ENCODE measurements at places on chromosomes 6 and 20.

GRCh38 chr6:55772730-55773129 lies 102.7 kb downstream of the BMP5 start:
- no peak for DNase-seq

- DNase-seq, result no peak
Observed at GRCh38 chr20:400454-401275, 7.4 kb upstream of the RBCK1 start.

DNA sequence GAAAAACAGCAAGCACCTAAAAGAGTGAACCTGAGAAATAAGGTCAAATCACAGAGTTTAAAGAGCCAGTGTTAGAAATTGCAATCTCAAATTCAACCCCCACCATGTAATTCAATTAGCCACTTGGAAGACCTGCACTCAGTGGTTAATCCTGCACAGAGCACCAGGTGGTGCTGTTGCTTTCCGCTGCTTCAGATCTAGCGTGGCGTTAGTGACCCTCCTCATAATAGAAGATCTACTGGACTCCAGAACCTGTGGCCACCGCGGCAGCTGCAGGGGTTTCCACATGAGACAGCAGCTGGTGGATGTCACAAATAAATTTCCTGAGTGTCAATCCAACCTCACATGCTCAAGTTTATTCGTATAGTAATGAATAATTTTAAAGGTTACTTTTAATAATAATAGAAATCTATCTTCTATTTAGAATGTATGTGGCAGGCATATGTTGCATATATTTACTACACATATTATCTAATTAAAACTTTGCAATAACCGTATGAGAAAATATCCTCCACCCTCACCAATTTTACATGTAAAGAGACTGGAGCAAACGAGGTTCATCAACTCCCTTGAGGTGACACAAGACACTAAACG lies 84.4 kb downstream of the SYNE1 start:
- peak; percentile 70 for DNase-seq

- no peak for DNase-seq
Observed at GRCh38 chr6:119294984-119295383, 54.6 kb downstream of the MAN1A1 start.

DNA sequence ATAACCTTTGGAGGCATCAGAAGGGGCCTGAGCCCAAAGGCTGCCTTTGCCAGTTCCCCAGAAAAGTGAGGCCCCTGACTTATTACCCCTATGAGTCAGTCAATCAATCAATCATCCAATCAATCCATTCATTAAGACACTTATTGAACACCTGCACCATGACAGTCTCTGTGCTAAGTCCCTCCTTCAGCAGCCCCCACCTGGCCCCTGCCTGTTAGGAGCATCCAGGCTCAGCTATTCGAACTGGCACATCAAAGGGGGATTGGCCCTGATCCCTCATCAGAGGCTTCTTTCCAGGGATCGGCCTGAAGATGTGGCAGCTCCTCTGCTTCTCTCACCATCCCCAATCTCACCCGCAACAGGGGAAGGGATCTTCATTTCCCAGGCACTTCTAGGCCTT lies 27.7 kb upstream of the VEGFA start:
- no peak for DNase-seq

GRCh38 chr20:36092398-36093024 lies 62.0 kb upstream of the EPB41L1 start:
- DNase-seq, result no peak

DNA sequence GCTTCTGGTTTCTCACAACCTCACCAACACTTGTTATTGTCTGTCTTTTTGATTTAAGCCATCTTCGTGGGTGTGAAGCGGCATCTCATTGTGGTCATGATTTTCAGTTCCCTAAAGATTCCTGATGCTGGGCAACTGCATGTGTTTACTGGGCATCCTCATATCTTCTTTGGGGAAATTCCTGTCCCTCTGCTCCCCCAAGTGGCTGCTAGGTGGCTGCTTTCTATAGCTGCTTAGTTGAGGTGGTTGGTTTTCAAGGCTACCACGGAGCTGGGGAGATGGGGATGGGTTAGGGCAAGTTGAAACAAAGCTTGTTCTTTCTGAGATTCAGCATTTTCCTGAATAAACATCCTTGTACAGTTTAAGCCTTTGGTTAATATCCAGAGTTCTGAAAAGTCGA lies 403.9 kb upstream of the SULF2 start:
- peak; percentile 61 for DNase-seq

DNA sequence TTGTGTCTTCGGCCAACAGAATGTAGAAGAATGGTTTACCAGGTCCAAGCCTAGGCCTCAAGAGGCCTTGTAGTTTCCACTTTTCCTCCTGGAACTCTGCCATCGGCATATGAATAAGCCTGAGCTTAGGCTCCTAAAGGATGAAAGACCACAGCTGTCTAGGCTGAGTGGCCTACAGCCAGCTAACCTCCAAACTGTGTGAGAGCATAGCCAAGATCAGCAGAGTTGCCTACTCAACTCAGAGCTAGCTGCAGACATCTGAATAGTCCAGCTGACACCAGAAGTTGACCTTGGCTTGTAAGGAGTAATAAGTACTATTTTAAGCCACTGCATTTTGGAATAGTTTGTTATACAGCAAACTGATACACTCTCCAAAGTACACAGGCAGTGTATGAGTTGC lies 52.6 kb upstream of the SMIM29 start:
- peak; percentile 40 for DNase-seq

DNA sequence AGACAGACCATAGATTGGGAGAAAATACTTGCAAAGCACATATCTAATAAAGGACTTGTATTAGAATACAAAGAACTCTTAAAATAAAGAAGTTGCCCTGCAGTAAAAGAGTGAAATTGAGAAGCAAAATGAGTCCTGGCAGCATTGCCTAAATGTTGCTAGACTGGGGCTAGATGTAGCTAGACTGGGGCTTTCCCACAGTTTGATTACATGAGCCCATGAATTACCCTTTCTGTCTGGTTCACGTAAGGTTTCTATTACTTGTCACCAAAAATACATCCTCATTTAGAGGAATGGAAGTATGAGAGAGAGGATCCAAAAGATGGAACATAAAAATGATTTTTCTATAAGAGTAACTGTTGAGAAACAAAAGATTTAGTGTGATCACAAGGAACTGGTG lies 57.6 kb upstream of the CCDC28A start:
- no peak for DNase-seq
